ENCODE measurements at places on chromosomes 13 and 19.
A peak's percentile ranks its signal among the peaks of the same experiment; 100 is the strongest.

DNA sequence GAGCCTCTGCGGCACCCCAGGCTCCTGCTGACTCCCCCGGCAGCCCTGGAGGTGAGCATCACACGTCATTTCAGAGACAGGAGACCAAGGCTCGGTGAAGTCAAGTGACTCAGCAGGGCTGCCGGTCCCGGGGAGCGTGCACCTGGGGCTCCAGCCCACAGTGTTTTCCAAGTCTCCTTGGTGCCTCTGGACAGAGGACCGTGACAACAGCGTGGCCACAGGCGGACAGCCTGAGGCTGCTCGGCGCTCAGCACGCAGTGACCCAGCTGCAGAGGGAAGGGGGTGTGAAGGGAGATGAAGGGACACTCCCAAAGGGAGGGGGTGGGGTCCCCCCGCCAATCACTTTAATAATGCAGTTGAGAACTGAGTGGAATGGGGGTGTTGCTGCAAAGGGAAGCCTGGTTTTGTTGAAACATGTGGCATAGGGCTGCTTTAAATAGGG, 17.5 kb upstream of the ASPDH start:
- DNase-seq = no peak

GRCh38 chr19:23916991-23917390, 2.3 kb downstream of the ZNF726 start:
- DNase-seq = peak; percentile 1

DNA sequence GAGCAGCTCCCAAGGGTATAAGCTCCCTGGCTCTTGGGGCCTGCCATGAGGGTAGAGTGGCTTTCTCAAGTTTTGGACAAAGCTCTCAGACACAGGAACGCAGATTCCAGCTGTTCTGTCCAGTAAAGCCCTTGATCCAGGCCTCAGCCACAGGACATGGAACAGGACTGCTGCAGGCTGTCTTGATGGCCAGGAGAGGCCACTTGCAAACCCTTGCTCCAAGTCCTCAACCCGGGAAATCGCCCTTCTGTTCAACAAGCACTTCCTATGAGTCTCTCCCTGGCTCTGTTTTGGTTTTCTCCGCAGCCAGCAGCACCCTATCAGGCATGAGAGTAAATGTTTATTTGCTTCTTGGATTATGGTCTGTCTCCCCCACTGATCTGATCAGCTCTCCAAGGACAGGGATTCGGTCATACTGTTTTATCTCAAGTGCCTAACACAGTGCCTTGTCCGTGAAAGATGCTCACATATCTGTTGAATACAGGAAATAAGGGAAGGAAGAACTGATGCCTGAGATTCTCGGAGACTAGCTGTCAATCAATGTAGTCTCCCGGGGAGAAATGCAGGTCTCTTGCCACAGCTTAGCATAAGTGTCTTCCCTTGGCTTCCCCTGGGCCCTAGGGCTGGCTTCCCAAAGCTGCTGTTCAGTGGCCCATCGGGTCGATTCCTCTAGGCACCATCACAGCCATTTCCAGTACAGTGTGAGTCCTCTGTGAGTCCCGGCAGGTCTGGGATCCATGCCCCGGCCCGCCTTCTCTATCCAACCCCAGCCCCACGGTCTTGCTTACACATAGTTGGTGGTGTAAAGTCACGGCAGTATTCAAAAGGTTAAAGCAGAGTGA, 90.8 kb downstream of the TSHZ3 start:
- DNase-seq = no peak

DNA sequence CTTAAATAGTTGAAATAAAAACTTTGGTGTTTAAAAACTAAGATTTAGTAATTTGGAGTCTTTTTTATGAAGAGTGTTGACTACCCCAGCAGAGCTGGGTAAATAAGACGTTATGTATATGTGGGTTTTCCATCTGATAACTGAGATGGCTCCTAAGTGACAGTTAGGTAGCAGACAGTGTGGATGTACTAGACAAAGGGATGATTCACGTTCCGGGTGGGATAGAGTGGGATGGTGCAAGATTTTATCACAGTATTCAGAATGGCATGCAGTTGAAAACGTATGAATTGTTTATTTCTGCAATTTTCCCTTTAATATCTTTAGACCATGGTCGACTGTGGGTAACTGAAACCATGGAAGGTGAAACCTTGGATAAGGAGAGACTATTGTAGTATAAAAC, 50.4 kb downstream of the NAA16 start:
- no peak for DNase-seq

DNA sequence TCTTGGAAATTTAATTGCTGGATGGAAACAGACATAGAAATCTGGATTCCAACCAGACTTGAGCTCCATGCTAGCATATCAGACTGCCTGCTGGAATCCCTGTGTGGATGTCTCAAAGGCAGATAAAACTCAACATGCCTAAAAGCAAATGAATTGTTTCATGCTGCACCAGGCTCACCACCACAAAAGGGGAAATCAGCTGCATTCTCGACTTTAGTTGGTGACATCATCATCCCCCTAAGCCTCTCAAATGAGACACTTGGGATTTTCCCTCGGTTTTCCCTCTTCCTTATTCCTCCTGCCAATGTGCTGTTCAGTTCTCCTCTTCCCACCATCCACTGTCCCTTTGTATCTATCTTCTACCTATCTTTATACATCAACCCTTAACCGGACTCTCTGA, 134.3 kb downstream of the ZDHHC20 start:
- no peak for DNase-seq

DNA sequence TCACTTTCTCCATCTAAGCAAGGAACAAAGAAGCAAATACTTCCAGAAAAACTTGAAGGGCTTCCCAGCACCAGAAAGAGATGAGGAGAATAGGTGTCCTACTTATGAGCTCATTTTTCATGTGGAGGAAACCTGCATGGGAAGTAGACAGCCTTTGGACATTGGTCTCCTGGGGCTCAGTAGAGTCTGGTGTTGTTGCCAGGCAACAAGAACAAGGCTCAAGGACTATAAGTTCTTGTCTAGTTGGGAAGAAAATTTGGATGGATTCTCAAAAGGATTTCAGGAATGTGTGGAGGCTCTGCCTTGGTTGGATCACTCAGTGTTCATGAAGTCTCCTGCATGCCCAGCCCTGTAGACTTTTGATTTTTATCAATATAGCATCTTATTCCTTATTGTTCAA, 84.5 kb downstream of the MBNL2 start:
- DNase-seq = peak; percentile 47

GRCh38 chr13:107275945-107276614, 708.1 kb upstream of the ARGLU1 start:
- DNase-seq = no peak

DNA sequence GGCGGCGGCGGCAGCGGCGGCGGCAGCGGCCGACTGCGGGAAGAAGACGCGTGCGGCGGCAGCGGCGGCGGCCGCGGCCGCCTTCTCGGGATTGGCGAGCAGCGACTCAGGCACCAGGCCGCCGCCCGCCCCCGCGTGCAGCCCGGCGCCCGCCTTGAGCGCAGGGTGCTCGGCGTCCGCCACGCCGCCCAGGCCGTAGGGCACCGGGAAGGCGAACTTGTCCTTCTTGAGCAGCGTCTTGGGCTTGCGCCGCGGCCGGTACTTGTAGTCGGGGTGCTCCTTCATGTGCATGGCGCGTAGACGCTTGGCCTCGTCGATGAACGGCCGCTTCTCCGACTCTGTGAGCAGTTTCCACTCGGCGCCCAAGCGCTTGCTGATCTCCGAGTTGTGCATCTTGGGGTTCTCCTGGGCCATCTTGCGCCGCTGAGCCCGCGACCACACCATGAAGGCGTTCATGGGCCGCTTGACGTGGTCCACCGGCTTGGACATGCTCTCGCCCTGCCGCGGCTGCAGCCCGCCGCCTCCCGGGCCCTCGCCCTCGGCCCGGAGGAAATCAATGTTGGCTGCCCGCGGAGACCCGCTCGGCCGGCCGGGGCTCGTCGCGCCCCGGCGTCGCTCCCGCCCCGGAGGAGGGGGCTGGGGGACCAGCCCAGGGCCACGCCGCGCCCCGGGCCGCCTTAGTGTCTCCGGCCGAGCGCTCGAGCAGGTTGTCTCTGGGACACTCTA, 621 bp downstream of the SOX21 start:
- peak; percentile 16 for DNase-seq

DNA sequence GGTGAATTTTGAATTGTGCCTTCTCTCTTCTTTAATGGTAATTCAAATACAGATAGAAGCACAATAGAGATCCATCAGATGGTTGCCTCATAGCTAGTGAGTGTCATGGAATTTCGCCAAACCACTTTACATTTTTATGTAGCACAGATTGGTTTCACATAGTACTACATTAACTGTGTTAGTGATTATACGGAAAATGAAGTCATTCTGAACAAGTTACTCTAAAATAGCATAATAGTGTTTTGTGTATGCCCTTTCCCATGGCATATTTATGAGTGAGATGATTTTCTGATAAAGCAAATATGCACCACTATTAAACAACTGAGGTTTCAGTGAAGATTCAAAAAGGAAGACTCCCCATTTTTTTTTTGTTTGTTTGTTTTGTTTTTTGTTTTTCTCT, 1623.5 kb downstream of the PCDH9 start:
- DNase-seq = peak; percentile 53

DNA sequence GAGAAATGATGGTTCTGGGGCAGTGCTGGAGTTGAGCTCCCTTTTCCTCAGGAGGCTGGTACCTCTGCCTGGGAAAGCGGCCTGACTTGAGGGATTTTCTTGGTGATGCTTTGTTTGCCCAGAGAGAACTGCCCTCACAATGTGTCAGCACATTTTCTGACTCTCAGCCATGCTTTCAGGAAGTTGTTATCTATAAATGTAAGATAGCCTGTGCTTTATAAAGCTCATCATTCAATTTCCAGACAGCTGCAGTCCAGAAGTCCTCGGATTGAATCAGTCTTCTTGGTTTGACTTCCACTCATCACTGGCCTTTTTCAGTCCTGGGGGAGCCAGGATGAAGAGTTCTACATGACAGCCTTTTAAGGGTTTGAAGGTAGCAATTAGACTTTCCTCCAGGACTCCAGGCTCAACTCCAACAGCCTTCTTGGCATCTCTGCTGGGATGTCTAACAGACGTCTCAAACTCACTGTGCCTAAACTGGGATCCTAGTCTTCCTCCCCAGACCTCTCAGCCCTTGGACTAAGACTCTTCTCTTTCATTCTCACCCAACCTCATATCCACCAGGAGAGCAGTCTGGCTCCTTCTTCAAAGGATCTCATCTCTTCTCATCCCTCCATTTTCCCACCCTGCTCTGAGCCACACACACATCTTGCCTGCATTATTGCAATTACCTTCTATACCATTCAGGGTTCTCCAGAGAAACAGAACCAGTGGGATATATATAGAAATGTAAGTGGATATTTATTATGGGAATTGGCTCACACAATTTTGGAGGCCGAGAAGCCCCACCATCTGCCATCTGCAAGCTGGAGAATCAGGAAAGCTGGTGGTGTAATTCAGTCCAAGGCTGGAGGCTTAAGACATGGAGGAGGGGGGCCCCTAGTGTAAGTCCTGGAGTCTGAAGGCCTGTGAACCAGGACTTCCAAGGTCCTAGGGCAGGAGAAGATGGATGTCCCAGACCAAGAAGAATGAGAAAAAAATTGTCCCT, 13.1 kb downstream of the ERICH6B start:
- DNase-seq = no peak

GRCh38 chr13:82688400-82688994, 1193.8 kb downstream of the SLITRK1 start:
- no peak for DNase-seq

DNA sequence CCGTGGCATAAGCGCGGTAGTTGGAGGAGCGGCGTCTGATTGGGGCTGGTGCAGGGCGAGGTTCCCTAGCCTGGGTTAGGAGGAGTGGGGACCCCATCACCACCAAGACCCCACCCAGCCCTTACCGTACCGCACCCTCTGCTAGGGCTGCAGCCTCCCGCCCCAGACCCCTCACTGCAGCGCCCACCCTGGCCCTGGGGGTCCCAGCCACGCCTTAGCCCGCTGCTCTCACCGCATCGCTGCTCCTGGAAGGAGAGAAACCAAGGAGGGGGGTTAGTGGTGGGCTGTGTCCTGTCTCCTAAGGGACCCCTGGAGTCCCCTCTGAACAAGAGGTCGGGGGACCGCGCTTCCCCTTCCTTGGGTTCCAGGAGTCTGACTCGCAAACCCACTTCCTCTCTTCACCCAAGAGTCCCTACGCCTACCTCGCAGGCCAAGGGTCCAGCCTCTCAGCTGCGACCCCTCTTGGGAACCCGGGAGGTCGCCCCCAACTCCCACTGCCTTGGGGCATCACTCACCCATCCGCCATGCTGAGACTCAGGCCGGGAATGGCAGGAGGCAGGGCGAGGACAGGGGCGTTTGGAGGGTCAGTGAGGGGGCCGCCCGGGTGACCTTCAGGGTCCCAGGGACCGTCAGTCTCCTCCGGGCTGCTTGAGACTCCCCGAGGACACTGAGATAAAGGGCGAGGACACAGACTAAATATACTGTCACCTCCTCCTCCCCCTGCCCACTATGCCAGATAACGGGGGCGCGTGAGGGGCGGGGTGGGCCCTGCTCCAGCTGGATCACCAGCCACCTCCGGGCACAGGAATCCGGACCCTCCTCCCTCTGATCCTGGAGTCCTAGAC, at the start of gene TNNI3:
TNNI3 (minus strand) TSS at position 669 of the 845 bp plus-strand sequence; CDS start at position 526, 143 bp downstream.
- no peak for DNase-seq

DNA sequence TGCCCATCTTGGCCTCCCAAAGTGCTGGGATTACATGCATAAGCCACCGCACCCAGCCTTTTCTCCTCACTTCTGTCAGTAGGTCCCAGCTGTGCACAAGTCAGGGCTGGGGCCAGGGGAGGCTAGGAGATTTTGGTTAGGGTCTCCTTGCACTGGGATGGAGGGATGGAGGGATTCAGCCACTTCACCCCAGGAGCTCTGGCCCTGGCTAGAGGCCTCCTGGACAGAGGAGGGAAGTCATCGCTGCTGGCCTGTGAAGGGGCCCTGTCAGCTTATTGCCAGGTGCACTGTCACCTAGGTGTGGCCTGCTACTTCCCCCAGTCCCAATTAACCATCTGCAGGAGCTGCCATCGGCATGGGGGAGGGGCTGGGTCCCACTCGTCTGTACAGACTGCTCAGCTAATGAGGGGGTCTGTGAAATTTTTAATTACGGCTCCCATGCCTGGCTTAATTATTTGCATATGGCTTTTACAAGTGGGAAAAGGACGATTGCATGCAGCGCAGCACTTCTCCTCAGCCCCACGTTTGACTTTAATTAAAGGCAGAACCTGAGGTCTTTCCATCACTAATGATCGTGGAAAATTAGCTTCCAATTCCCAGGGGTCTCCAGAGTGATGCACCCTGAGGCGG, 52.4 kb downstream of the CHST8 start:
- no peak for DNase-seq

GRCh38 chr19:53624771-53625545, 6.8 kb upstream of the DPRX start:
- no peak for DNase-seq

GRCh38 chr19:4987256-4987655, 18.3 kb downstream of the KDM4B start:
- peak; percentile 35 for DNase-seq

DNA sequence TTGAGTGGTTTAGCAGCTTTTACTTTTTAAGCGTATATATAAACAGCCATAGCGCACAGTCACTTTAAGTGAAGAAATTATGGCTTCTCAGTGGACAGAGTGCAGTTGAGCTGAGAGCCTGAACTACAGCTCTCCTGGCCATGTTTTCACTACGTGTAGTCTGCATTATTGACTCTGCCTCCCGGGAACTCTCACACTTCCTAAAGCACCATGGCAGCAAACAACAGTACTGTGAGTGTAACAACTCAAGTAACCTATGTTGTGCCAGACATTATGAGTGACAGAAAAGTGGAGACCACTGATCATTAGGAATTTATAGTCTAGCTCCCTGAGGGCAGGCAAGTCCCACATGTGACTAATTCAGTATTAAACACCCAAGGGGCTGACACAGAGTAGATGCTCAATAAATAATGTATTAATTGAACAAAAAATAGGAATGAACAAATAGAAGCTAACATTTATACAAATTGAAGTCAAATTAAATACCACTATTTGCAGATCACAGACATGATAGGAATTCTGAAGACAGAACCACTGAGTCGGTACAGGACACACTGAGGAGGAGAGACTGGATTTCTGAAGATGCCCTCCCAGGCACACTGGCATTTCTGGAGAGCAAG, 19.7 kb downstream of the EFNB2 start:
- peak; percentile 55 for DNase-seq

All from fibroblast of skin of back (primary cell).